ENCODE measurements at places on chromosomes 5 and 9.

DNA sequence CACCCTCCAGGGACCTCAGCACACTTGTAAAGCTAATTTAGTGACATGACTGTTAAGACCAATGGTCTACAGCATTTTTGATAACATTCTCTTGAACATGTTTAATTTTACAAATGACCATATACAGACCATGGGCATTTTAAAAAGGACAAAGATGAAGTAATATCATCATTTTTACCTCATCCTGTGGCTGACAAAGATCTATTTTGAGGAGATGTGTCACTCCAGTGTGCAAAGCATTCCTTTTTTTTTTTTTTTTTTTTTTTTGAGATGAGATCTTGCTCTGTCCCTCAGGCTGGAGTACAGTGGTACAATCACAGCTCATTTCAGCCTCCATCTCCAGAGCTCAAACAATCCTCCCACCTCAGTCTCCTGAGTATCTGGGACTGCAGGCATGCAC is 118.2 kb upstream of the TBC1D2 start:
- DNase-seq = no peak

- DNase-seq = no peak
Observed at GRCh38 chr9:125509476-125509875, 197.5 kb downstream of the MAPKAP1 start.

- no peak for DNase-seq
Observed at GRCh38 chr5:109102096-109102690, 307.6 kb downstream of the PJA2 start.

- DNase-seq = no peak
Observed at GRCh38 chr5:107359916-107360234, 310.9 kb downstream of the EFNA5 start.

DNA sequence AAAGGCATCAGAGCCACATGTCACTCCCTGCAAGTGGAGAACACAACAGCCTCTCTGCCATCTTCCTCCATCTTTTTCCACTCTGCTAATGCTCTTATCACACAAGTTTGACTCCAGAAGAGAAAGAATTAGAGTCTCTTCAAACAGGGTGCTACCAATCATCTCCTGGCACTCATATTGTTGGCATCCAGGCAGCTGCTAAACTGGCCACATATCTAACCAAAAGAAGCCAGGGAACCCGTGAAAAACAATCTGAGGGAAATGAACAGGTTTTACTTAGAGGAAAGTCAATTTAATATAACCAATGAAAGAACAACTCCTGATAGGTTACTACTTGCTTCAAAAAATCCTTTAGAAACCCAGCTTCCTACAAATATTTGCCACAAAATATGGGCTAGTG is 117.2 kb downstream of the SLC25A46 start:
- no peak for DNase-seq

GRCh38 chr9:132082188-132082587 is 2.5 kb upstream of the MED27 start:
- DNase-seq = no peak

DNA sequence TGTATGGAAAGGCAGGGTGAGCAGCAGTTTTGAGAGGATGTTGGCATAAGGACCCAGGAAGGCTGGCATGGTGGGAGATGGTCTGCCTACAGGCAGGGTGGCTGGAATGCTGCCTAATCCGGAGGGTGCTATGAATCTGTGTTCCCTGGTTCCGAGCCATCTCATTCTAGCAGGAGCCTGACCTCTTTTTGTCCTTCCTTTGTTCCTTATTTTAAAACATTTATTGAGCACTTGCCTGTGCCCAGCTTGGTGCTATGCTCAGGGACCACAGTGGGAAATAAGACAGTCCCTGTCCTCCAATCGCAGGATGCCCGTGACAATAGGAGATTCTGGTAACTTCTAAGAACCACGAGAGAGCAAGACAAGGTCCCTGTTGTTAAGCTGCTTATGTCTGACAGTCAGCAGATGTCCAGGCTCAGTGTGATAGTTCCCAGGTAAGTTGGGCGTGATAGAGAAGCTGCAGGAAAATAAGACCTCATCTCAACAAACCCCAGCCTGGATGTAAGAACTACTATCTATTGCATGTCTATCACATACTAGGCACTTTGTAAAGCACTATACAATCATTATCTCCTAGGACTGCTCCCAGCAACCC is 9.1 kb upstream of the ZBTB34 start:
- DNase-seq = no peak

DNA sequence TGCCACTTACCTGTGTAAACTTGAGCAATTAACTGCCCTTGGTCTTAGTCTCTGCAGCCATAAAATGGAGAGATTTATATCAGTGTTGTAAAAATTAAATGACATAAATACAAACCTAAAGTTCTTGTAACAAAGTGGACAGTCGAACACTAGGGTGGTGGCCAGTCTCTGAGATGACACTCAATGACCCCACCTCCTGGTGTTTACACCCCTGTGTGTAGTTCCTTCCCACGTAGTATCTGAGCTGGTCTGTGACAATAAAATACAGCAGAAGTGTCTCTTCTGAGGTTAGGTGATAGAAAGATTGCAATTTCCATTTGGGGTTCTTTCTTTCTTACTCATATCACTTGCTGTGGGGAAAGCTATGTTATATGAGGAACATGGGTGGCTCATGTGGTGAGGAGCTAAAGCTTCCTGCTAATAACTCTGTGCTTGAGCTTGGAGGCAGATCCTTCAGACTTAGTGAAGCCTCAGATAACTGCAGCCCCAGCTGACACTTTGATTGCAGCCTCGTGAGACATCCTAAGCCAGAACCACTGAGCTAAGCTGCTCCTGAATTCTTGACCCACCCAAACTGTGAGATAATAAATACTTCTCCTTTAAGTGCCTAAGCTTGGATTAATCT is 173.4 kb upstream of the CHD1 start:
- no peak for DNase-seq

GRCh38 chr9:109507421-109507838 is 9.3 kb upstream of the PTPN3 start:
- no peak for DNase-seq

DNA sequence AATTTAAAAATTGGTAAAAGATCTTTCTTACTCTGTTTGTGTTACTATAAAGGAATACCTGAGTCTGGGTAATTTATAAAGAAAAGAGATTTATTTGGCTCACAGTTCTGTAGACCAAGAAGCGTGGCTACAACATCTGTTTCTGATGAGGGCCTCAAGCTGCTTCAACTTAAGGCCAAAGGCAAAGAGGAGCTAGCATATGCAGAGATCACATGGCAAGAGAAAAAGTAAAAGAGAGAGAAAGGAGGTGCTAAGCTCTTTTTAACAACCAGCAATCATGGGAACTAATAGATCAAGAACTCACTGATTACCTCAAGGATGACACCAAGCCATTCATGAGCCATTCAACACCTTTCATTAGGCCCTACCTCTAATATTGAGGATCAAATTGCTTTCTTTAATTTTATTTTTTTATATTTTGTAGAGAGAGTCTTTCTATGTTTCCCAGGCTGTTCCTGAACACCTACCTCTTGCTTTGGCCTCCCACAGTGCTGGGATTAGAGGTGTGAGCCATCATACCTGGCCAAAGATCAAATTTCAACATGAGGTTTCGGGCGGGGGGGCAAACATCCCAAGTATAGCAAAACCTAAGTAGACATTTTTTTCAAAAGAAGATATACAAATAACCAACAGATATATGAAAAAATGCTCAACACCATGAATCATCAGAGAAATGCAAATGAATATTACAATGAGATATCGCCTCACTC is 16.0 kb upstream of the SHC3 start:
- DNase-seq = no peak

GRCh38 chr5:172730981-172731679 is 39.9 kb downstream of the DUSP1 start:
- DNase-seq = no peak
